MM.1S (cell line): ENCODE measurements at places on chromosomes 7 and 10.
A peak's percentile ranks its signal among the peaks of the same experiment; 100 is the strongest.

GRCh38 chr10:30435073-30435422, 1.1 kb downstream of the MAP3K8 start:
- no peaks in the 10 kb centered on the region for H3K36me3 ChIP-seq
- peak overlapping the region; percentile 91 for H3K4me3 ChIP-seq
- H3K4me1 ChIP-seq: peaks cover 20% of the 10 kb centered on the region
- H3K27ac ChIP-seq: peak overlapping the region; percentile 89

- no peaks in the 10 kb centered on the region for H3K36me3 ChIP-seq
- no peaks in the 10 kb centered on the region for H3K27me3 ChIP-seq
- DNase-seq: no peak
- H3K4me3 ChIP-seq: no peak overlapping the region
- no peaks in the 10 kb centered on the region for H3K4me1 ChIP-seq
These were observed 54.5 kb downstream of the PIP4K2A start for GRCh38 chr10:22659866-22660265.

DNA sequence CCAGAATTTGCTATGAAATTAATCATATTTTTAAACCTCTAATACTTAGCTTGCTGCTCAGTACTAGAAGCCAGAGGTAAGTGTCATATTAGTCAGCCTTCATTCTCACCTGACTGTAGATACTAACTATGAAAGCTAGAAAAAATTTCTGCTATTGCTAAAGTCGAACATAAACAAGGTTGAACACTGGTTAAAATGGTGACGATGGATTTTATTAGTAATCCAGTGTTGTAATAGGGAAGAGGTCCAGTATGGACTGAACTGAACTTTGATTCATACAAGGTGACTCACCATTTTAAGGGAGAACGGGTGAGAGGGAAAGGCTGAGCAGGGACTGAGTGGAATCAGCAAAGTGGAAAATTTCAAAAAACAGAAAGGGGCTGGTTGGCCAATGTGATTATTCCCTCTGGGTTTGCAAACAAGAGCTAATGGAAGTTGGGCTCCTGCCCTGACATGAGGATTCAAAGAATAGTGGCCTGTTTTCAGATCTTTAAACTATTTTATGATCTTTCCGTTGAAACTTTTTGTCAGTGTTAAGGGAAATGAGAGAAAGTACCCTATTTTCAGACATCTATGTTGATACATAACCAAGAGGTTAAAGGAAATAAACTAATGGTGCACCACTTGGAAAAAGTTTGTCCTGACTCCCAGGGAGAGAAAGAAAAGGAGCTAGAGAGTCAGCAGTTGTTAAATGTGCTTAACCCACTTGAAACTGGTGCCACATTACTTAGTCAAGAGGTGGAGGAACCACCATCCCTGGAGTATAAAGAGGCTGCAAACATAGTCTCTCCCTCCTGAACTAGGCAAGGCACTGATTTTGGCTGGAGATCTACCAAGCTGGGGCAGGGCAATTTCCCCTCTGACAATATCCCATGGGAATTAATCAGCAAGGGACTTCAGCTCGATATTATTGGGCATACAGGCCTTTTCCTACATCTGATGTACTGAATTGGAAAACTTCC, 15.3 kb upstream of the AKR1C1 start:
- H3K4me1 ChIP-seq: no peaks in the 10 kb centered on the region
- H3K4me3 ChIP-seq: no peak overlapping the region
- no peak for DNase-seq
- no peak overlapping the region for H3K27ac ChIP-seq
- no peaks in the 10 kb centered on the region for H3K36me3 ChIP-seq
- H3K27me3 ChIP-seq: no peaks in the 10 kb centered on the region

DNA sequence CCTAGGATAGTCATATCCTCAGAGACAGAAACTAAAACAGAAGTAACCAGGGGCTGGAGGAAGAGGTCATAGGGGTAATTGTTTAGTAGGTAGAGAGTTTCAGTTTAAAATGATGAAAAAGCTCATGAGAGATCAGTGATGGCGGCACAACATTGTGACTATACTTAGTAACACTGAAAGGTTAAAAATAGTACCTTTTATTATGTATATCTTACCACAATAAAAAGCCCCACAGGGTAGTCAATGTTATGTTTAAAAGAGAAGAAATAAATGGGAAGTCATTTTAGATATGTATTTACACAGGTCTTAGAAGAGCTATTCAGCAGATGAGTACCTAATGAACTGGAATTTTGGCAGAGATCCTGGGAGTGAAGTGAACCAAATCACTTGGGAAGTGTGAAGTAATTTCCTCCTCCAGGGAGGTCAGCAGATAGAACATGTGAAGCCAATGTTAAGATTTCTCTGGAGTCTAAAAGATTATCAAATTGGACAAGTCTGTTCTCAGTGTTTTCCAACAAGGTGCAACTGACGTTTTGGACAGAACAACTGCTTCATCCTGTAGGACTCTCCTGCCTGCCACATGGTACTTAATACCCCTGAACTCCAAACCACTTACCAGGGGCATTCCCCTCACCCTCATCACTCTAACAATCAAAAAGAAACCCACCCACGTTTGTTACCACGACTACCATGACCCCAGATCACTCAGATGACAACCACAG, 6.4 kb downstream of the CDCA7L start:
- DNase-seq: peak; percentile 41
- H3K27ac ChIP-seq: no peak overlapping the region; the same call in 1 of the 2 replicates
- H3K36me3 ChIP-seq: peaks cover 7% of the 10 kb centered on the region; the same call in 1 of the 2 replicates
- H3K4me3 ChIP-seq: no peak overlapping the region
- 0 out of 2 replicates have a peak, but pooled peaks cover 6% of the 10 kb centered on the region for H3K4me1 ChIP-seq

DNA sequence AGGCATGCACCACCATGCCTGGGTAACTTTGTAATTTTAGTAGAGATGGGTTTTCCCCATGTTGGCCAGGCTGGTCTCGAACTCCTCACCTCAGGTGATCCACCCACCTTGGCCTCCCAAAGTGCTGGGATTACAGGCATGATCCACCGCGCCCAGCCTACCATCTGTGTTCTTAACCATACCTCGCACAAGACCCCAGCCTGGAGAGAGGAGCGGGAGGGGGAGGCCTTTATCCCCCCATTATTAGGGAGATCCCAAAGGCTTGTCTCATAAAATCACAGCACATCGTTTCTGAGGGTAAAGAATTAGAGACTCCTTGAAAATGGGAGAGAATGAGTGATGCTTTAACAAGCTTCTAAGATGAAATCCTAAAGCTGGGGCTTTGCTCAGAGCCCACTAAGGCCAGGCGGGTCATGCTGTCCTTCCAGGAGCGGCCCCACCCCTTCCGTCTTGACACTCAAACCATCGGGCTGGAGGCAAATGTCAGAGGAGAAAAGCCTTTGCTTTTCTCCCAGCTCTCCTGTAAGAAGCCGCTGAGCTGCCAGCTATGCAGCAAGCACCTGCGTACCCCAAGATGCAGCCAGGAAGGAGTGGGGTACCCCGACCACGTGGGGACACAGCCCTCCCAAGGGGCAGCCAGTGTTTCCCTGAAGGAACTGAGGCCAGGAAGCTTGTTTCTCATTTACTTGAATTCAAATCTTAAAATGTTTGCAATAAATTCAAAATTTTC, 339.7 kb downstream of the PTPRN2 start:
- no peak overlapping the region for H3K27ac ChIP-seq
- H3K36me3 ChIP-seq: no peaks in the 10 kb centered on the region
- H3K4me1 ChIP-seq: no peaks in the 10 kb centered on the region
- DNase-seq: no peak
- peaks cover 40% of the 10 kb centered on the region for H3K27me3 ChIP-seq

GRCh38 chr7:82675396-82675795, 231.8 kb upstream of the CACNA2D1 start:
- peaks cover 23% of the 10 kb centered on the region for H3K4me1 ChIP-seq
- no peak overlapping the region for H3K4me3 ChIP-seq
- H3K27ac ChIP-seq: no peak overlapping the region
- H3K36me3 ChIP-seq: no peaks in the 10 kb centered on the region

DNA sequence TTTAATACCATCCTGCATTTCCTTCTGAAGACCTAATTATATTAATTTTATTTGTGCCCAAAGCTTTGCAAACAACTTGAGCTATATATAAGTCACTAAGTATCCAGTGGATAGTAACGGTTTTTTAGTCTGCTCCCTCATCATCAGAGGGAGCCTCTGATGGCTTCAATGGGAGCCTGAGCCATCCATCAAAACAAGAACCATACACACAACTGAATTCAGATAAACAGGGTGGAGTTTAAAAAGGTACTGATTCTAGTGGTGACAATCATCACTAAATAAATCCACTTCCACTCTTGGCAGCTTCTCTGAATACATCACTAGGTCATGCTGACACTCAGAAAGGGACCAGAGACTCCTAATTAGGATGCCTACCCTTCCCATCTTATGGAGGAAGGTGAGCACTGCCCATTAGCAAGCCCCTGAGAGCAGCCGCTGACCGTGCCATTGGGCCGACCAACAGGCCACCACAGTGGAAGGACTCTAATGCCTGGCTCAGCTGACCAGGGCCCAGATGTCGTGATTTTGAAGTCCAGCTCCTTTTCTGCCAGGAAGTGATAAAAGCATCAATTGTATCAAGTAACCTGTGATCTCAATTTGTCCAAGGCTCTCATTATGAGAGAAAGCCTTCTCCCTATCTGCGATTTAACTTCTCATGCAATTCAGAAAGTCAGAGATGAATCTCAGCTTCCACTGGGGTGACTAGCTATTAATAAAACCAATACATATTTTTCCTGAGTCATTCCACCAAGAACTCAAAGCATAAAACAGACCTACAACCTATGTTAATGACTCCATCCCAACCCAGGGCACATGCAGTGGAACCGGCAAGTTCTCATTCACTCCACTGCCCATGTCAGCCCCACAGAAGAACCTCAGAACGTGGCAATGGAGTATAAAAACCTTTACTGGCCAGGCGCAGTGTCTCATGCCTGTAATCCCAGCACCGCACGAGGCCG, 13.1 kb downstream of the VOPP1 start:
- H3K27ac ChIP-seq: peak overlapping the region; percentile 91
- peak overlapping the region; percentile 33; the same call in 1 of the 2 replicates for H3K4me3 ChIP-seq
- H3K36me3 ChIP-seq: no peaks in the 10 kb centered on the region
- DNase-seq: no peak
- peaks cover 94% of the 10 kb centered on the region for H3K4me1 ChIP-seq
- H3K27me3 ChIP-seq: no peaks in the 10 kb centered on the region

GRCh38 chr7:50953820-50954219, 171.1 kb upstream of the GRB10 start:
- H3K4me1 ChIP-seq: peaks cover 18% of the 10 kb centered on the region
- H3K27ac ChIP-seq: no peak overlapping the region
- DNase-seq: no peak
- peaks cover 11% of the 10 kb centered on the region; the same call in 1 of the 2 replicates for H3K27me3 ChIP-seq

GRCh38 chr10:7561216-7561893, 105.4 kb downstream of the ITIH5 start:
- H3K4me1 ChIP-seq: no peaks in the 10 kb centered on the region
- H3K36me3 ChIP-seq: no peaks in the 10 kb centered on the region
- no peak overlapping the region for H3K27ac ChIP-seq
- H3K4me3 ChIP-seq: no peak overlapping the region
- H3K27me3 ChIP-seq: no peaks in the 10 kb centered on the region
- no peak for DNase-seq
